ENCODE measurements at places on chromosomes 11 and 22.

DNA sequence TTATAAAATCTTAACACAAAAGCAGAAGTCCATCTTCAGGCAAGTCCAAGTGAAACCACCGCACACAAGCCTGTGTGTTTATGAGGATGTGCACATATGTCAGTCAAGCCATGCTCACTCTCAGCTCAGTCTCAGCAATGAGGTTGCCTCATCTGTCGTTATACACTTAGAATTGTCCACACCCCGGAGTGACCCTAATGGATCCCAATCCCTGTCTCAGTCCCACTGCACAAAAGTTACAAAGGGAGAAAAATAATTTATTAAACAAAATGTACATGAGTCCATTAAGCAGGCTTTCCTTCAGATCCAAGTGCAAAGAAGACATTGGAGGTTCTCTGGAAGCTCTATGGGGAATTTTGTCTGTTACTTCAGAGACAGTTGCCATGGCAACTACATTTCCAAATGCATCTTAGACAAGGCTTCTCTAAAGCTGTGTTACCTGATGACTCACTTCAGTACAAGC lies 24.4 kb downstream of the OR8B12 start:
- ATAC-seq: no peak

- ATAC-seq: no peak
Observed at GRCh38 chr11:102026217-102026616, 21.0 kb upstream of the CFAP300 start.

DNA sequence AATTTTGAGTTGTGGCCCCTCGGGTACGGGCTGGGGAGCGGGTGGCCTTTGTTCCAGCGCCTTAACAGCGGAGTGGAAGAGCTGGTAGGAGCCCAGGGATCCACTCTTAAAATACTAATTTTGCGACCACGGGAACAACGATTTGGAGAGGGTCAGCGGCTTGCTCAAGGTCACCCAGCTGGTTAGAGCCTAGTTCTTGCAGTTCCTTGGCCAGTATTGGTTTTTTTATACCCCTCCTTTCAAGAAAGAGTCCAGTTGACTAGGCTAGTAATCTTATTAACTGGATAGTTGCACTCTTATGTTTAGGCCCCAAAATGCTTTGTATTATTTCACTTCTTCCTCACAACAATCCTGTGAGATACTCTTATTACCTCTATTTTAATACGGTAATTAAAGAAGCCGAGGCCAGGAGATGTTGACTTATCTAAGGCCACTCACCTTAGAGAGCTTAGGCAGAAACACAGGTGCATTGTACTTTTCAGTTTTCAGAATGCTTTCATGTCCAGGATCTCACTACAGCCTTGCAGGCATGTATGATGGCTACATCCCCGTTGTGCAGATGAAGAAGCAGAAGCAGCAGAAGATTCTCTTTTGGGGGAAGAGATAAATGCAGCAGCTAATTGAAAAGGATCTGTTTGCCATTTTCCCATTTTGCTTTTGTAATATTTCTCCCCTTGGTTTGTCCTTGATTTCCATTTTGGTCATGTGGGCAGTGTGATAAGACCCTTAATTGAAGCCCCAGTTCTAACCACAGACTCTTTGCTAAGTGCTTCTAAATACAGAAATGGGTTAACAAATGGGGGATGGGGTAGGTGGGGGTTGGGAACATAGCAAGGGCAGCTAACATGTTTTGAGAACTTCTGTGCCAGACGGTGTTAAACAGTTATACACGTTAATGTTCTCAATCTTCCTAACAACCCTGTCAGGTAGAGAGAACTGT lies 1.4 kb downstream of the SREBF2 start:
- ATAC-seq: no peak

GRCh38 chr11:9802291-9802861 lies 138.5 kb downstream of the SWAP70 start:
- ATAC-seq: peak; percentile 92

DNA sequence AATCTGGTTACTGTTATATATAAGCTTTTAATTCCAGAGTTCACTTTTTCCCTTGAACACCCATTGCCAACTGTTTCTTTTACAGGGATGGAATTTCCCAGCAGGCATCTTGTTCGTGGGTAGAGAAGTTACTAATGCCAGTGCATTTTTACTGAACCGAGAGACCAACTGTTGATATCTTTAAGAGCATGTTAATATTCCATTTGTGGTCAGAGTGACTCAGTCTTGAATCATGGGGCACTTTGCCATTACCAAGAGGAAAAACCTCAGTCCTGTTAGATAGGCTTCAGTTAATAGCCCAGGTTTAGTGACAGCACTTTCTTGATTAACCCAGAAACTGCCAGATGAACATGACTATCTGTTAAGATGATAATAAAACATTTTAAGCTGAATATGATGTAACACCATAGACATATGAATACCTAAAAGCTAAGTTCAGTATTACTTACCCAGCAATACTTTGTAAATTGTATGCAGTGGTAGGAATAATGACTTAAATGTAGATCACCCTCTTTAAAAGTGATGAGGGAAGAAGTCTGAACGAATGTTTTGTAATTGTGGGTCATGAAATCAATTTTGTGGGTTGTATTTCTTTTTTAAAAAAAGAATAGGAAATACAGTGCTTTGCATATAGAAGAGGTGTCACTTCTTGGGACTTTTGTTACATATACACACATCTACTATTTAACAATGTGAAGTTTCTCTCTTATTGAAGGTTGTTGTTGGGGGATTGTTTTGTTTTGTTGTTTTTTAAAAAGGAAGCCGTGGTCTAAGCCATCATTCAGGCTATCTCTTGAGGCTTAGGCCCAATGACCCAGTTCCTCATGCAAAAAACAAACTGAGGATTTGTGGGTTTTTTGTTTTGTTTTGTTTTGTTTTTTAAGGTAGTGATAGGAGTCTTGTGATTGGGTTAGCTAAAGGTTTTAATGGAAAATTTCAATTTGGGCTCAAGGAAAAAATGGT lies 79.2 kb upstream of the GRIK4 start:
- ATAC-seq: peak; percentile 97

- ATAC-seq: no peak
Observed at GRCh38 chr11:121499405-121499804, 46.6 kb upstream of the SORL1-AS1 start.

DNA sequence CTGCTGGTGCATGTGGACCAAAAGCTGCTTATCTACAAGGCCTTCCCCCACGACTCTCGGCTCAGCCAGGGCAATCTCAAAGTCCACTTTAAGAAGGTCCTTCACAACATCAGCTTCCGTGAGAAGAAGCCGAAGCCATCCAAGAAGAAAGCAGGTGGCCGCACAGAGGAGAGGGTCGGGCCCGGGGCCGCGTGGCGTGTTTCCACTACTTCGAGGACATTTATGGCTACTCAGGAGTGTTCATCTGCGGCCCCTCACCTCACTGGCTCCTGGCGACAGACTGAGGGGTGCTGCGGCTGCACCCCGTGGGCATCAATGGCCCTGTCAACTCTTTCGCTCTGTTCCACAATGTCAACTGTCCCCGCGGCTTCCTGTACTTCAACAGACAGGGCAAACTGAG lies 16.2 kb upstream of the SLC5A4 start:
- ATAC-seq: no peak

DNA sequence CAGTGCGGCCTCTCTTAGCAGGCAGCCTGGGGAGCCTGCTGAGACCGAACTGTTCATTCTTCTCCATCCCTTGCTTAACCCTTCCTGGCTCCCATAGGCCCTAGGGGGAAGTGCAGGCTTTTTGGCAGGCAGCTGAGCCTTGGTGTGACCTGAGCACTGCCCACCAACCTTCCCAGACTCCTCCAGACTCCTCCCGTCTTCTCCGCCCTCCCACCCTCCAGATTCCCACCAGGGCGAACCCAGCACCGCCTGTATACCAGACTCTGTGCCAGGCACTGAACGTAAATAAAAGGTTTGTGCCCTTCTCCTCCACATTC lies 7.9 kb downstream of the RELT start:
- ATAC-seq: no peak

DNA sequence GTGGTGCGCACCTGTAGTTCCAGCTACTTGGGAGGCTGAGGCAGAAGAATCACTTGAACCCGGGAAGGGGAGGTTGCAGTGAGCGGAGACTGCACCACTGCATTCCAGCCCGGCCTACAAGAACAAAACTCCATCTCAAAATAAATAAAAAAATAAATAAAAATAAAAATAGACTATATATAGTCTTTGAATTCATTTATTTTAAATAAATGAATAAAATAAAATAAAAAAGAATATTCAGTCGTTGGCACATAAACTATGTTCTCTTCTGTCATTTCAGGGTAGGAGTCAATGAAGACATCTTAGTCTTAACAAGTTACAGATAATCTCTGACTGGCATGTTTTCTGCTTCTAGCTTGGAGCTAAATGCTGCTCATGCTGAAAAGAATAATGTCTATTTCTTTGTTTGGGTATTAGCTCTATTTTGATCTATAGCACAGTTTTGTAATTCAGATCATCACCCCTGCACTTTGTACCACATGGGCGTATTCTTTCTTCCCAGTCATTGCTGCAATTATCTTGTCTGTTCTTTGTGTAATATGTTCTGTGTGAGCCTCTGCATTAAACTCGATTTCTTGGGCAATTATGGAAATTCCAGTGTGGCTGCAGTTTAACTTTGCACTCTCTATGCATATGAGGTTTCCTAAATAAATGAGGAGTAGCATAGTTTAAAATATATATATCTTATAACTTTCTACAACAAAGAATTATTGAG lies 1.4 kb upstream of the MS4A14 start:
- ATAC-seq: no peak
